ENCODE measurements at places on chromosomes 11 and 22. TPM values are rescaled to one million over a fixed set of nuclear protein-coding genes. Genes with fewer than 3 reads are reported as not detected.
A peak's percentile ranks its signal among the peaks of the same experiment; 100 is the strongest.

The OR2D2 gene
- not detected for polyA plus RNA-seq

The UBXN1 gene
- 188 TPM for polyA plus RNA-seq

The TIMP3 gene
- 137 TPM for polyA plus RNA-seq

The GRAMD1B gene
- 8.6 TPM for polyA plus RNA-seq

The NOX4 gene
- polyA plus RNA-seq = 2.3 TPM

The TRIM64C gene
- not detected for polyA plus RNA-seq

The C22orf31 gene
- not detected for polyA plus RNA-seq

The NFAM1 gene
- 0.69 TPM for polyA plus RNA-seq

The CSF2RB gene
- 1.4 TPM for polyA plus RNA-seq

The IGSF9B gene
- polyA plus RNA-seq = 30.3 TPM

The RFPL3 gene
- polyA plus RNA-seq = not detected

The MCHR1 gene
- polyA plus RNA-seq = 0.23 TPM

The LGALS1 gene
- polyA plus RNA-seq = 1,230 TPM

The KDM4D gene
- 0.19 TPM for polyA plus RNA-seq

The RPS3 gene
- 761 TPM for polyA plus RNA-seq

The GPR83 gene
- polyA plus RNA-seq = 0.04 TPM

The NAV2 gene
- 7.6 TPM for polyA plus RNA-seq

The KRTAP5-2 gene
- polyA plus RNA-seq = not detected

The MMP13 gene
- not detected for polyA plus RNA-seq

DNA sequence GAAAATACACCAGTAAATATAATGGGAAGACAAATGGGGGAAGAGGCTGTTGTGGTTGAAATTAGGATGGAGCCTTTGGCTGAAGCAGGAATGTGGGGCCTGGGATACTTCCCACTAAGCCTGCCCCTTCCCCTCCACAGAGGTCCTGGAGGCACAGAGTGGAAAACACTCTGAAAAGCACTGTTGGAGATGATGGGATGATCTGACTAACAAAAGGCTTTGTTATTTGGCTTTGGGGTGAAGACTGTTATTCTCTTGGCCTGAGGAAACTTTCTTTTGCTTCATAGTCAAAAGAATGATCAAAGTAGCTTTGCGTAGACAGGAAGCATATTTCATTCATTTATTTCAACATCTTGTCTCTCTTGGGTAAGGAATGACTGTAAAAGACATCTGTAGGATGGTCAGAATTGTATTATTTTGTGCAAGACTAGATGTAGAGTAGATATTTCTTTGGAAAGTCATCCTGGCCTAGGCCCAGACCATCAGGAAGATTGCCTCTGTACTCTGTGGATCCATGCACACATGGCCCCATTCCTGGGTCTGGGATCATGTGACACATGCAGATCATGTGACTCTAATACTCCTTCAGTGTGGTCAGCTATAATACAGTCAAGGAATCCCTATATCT lies 111.4 kb downstream of the SPON1 start:
- no peak for DNase-seq

GRCh38 chr11:68686486-68686885 lies 2.1 kb downstream of the GAL start:
- DNase-seq = no peak

- no peak for DNase-seq
These were observed 312.3 kb downstream of the MN1 start for GRCh38 chr22:27489178-27489675.

- peak; percentile 52 for DNase-seq
These were observed 18.8 kb downstream of the IL17REL start for GRCh38 chr22:49993649-49994360.

GRCh38 chr11:121108413-121108812 lies 7.4 kb downstream of the TECTA start:
- DNase-seq = no peak

- no peak for DNase-seq
These were observed 82.9 kb downstream of the MYO18B start for GRCh38 chr22:25824828-25825423.

DNA sequence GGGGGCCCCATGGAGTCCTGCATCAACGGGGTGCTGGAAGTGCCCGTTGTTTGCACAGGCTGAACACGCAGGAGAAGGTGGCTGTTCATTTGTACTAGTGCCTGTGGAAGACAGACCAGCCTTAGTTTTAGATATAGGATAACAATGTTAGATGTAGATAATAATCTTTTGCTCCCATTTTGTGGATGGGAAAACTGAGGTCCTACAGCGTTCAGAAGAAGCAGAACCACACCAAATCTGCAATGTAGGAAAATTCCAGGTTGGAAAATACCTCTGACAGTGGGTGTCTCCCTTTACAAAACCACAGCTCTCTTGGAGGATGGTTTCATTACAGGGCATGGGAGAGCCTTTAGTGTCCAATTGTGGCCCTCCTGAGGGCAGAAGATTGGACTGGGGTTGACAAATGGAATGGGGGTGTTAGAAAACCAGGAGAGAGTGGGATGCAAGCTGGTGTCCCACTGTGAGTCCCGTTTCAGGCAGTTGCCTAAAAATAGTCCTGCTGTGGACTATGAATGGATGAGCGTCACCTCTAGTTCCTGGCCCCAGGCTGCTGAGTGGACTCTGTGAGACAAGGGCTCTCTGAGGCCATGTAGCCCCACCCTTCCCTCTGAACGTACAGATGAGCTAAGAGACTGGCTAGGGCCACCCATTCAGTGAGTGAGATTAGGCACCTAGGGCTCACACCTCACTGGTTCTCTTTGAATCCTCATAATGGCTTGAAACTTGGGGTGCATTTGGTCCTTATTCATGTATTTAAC lies 508.8 kb downstream of the MN1 start:
- no peak for DNase-seq

GRCh38 chr22:49901457-49901856 lies 16.8 kb downstream of the ALG12 start:
- DNase-seq = no peak

DNA sequence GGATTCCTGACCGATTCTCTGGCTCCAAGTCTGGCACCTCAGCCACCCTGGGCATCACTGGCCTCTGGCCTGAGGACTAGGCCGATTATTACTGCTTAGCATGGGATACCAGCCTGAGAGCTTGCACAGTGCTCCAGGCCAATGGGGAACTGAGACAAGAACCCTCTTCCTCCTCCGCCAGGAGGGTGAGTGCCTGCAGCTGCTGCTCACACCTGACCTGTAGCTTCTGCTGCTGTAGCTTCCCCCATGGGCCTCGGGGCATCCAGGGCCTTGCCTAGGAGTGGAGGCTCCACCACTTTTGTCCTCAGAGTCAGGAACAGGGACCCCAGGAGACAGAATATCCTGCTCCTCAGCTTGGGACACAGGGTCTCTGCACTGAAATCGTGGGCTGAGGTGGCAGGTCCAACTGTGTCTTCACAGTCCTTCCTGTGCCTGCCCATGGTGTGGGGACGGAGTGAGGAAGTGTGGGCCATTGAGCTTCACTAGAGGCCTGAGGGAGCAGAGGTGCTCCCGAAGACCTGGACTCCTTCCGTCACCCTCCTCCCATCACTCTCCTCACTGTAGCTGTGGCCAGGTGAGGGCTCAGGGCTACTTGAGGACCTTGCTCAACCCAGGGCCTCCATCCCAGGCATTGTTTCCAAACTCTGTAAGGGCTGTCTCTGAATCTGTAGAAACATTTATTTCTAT lies 103.8 kb downstream of the ZNF280B start:
- DNase-seq = no peak

GRCh38 chr11:127709960-127710359 lies 709.4 kb upstream of the KIRREL3 start:
- DNase-seq = no peak

- no peak for DNase-seq
These were observed 116.2 kb downstream of the NECTIN1 start for GRCh38 chr11:119612814-119613213.

- DNase-seq = no peak
These were observed 44.7 kb downstream of the CACNG2 start for GRCh38 chr22:36658900-36659299.

- no peak for DNase-seq
These were observed 32.8 kb upstream of the SERPIND1 start for GRCh38 chr22:20741008-20741633.

DNA sequence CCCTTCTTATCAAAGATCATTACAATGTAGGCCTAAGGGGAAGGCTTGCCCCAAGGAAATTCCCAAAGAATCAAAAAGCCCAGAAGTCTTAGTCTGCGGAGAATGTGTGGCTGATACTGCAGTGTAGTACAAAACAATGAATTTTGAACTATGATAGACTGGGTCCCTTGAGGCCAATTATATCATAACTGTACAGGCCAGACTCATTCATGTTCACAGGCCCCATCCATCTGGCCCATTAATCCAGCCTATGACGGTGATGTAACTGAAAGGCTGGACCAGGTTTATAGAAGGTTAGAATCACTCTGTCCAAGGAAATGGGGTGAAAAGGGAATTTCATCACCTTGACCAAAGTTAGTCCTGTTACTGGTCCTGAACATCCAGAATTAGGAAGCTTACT lies 35.2 kb downstream of the IGLL1 start:
- DNase-seq = no peak

GRCh38 chr11:118448294-118448693 lies 12.0 kb downstream of the KMT2A start:
- DNase-seq = no peak

- DNase-seq = no peak
These were observed 53.3 kb downstream of the CD82 start for GRCh38 chr11:44618561-44619425.

- no peak for DNase-seq
These were observed 149.7 kb downstream of the LRRC4C start for GRCh38 chr11:41309716-41310115.

DNA sequence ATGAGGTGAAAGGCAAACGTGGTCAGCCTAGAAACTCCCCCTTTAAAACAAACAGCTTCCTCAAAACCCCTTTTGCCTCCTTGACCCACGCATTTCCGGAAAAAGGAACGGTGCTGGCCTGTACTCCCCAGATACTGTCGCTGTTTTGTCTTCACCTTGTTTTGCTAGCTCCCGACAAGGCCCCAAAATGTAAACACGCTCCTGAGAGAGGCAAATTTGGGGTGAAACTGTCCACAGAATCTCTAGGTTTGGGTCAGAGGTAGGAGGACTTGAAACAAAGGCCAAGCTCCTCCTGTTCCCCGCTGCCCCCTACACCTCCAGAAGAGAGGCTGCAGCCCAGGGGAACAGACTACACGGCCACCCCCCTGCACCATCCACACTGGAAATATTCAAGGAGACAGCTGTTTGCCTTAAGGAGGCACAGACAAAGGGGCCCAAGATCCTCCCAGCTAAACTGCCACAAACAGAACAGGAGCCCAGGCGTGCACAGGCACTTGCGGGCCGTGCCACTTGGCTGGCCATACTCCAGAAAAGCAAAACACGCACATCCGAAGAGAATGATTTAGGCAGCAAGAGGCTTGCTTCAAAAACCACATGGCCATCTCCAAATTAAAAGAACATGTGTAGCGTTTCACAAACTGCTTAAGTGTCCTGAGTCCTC lies 160.5 kb upstream of the GRK3 start:
- no peak for DNase-seq

GRCh38 chr11:1310772-1311468 lies 1.5 kb upstream of the TOLLIP start:
- no peak for DNase-seq

- no peak for DNase-seq
These were observed 7.3 kb downstream of the SERGEF start for GRCh38 chr11:18005376-18006129.

DNA sequence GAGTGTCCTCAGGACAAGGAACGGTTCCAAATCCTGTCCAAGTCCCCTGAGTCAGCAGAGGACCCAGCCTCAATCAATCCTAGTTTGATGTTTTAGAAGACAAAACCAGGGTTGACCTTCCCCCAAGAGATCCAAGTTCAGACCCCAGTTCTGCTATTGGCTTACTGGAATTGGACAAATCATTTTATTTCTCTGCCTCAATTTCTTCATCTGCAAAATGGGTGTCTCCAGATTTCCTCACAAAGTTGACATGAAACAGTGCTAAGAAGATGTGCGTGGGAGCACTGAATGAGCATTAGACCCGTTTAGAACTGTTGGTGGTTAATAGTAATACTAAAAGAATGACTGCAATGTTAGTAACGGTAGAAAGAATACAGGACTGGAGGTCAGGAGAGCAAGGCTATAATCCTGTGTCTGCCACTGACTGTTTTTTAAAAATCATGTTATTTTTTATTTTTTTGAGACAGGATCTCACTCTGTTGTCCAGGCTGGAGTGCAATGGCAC lies 32.8 kb upstream of the SCUBE1 start:
- no peak for DNase-seq

DNA sequence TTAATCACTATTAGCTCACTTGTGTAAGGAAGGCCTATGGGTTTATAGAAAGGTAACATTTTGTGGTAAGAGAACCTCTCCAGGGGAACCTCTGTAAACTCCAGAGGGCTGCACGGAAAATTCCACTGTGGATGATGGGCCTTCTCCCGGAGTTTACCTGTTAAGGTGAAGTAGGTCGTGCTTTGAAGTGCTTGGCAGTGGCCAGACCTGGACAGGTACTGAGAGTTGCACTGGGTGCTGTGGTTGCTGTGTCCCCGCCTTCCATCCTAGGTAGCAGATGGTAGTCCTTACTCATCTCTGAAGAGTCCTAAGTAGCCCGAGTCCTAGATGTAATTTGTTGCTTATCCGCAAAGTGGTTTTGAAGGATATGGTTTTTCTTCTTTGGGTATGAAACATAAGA lies 133.4 kb downstream of the TEAD1 start:
- no peak for DNase-seq

DNA sequence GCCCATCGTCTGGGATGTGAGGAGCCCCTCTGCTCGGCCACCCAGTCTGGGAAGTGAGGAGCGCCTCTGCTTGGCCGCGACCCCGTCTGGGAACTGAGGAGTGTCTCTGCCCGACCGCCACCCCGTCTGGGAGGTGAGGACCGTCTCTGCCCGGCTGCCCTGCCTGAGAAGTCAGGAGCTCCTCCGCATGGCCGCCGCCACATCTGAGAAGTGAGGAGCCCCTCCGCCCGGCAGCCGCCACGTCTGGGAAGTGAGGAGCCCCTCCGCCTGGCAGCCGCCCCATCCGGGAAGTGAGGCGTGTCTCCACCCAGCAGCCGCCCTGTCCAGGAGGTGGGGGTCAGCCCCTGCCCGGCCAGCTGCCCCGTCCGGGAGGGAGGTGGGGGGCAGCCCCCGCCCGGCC lies 5.8 kb upstream of the OR5M8 start:
- no peak for DNase-seq

GRCh38 chr11:47318166-47318565 lies 34.3 kb downstream of the MYBPC3 start:
- DNase-seq = no peak

GRCh38 chr11:45078236-45079074 lies 68.0 kb upstream of the PRDM11 start:
- DNase-seq = no peak

GRCh38 chr11:116895048-116895757 lies 57.8 kb upstream of the APOA1 start:
- no peak for DNase-seq

- DNase-seq = no peak
These were observed 452.3 kb downstream of the KCNA4 start for GRCh38 chr11:29564486-29564885.
